ENCODE measurements at places on chromosomes 3 and 15. TPM values are rescaled to one million over a fixed set of nuclear protein-coding genes. Genes with fewer than 3 reads are reported as not detected.

DNA sequence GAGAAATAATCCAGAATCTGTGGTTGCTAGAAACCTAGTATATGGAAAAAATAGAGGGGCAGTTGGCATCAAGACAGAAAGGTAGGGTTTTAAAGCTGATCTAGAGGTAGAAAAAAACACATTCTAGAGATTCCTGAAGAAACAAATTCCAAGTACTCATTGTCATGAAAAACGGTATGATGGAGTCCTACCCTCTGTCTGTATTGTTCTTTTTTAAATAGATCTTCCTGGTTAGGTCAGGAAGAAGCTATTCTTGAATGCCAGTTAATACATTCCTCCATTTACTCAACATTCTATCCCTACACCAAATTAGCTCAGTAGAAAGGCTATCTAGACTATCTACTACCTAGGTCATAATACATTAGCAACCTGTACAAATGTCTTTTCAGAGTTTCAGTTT, 364.7 kb downstream of the FHIT start:
- H3K4me1 ChIP-seq = no peaks in the 10 kb centered on the region
- H3K36me3 ChIP-seq = no peaks in the 10 kb centered on the region
- H3K4me3 ChIP-seq = no peak overlapping the region
- no peak for DNase-seq
- no peak overlapping the region for H3K27ac ChIP-seq

ATP8B4 gene
- total RNA-seq = 0.67 TPM

DNA sequence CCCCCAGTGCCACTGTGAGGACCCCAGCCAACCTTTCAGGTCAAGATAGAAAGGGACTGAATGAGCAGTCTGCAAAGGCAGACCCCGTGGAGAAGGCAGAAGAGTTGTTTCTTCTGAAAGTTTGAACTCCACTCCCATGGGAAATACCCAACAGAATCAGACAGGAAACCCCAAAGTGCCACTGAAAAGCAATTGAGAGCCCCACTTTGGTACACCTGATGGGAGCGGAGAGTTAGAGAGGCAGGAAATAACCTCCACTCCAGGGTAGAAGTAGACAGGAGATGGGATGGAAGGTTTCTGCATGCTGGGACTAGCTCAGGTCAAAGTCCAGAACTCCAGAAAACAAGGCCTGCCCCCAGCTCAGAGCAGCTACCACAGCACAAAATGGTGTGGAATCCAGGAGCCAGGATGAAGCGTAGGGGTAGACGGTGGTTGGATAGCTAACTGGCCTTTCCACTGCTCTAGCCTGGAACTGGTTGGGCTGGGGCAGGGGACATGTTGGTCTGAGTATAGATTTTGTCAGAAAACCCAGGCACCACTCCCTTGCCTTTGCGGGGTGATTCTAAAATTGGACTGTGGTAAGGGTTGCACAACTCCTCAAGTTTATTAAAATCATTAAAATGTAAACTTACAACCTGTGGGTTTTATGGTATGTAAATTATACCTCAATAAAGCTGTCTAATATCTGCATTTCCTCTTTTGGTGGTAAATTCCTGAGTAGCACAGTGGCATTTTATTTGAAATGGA, 1.9 kb upstream of the RAB43 start:
- H3K27ac ChIP-seq = peak overlapping the region; percentile 56
- no peak overlapping the region for H3K4me3 ChIP-seq
- peak; percentile 32 for DNase-seq
- no peaks in the 10 kb centered on the region for H3K36me3 ChIP-seq

- no peaks in the 10 kb centered on the region for H3K36me3 ChIP-seq
- DNase-seq = no peak
- no peaks in the 10 kb centered on the region for H3K4me1 ChIP-seq
- no peak overlapping the region for H3K27ac ChIP-seq
These were observed 1.4 kb upstream of the ST3GAL6 start for GRCh38 chr3:98761643-98762229.

TM4SF18 gene
- not detected for total RNA-seq
